ENCODE measurements at places on chromosomes 11 and 22. TPM values are rescaled to one million over a fixed set of nuclear protein-coding genes. Genes with fewer than 3 reads are reported as not detected.

Gene STARD10
- 48.6 TPM for polyA plus RNA-seq

Gene TPH1
- polyA plus RNA-seq: 18.9 TPM

Gene NAP1L4
- 147 TPM for polyA plus RNA-seq

Gene SLN
- polyA plus RNA-seq: 1,467 TPM

Gene GP1BB
- 15.2 TPM for polyA plus RNA-seq

Gene SLC39A13
- polyA plus RNA-seq: 34.7 TPM

Gene TMEM45B
- 0.41 TPM for polyA plus RNA-seq

Gene CADM1
- polyA plus RNA-seq: 27.6 TPM

Gene MFNG
- polyA plus RNA-seq: 5.8 TPM

Gene C22orf15
- polyA plus RNA-seq: 0.27 TPM

Gene TEAD1
- polyA plus RNA-seq: 109 TPM

Gene DDX25
- 1.2 TPM for polyA plus RNA-seq

Gene CBLIF
- not detected for polyA plus RNA-seq

Gene PKDREJ
- 0.45 TPM for polyA plus RNA-seq

Gene OR8D2
- polyA plus RNA-seq: not detected

Gene SMTNL1
- 260 TPM for polyA plus RNA-seq

Gene DCHS1
- 48.1 TPM for polyA plus RNA-seq

DNA sequence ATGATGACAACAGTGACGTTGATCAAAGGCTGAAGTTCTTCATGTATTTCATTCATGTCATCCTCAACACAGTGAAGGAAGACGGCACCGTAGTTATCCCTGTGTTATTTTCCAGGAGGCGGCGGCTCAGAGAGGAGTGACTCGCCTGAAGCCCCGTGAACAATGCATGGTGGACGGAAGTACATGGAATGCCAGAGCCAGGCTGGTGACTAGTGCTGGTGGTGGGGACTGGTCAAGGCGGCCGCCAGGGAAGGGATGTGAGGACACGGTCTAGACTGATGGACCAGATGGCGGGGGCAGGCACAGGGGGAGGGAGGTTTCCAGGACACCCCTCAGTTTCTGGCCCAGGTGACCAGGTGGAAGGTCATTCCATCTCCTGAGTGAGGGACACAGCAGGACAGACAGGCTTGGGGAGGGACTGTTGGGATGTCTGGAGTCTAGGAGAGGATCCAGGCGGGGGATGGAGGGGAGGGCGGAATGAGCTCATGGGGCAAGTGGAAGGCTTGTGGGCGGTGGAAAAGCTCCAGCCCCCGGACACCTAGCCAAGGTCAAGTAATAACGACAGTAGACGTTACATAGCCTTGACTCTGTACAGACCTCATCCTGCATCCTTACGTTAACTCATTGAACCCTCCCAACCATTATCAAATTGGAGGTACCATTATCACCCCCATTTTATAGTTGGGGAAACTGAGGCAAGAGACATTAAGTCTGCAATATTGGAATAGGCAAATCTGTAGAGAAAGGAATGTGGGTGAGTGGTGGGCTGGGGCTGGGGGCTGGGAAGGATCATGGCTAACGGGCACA, 16.0 kb upstream of the PICK1 start:
- no peak for DNase-seq

GRCh38 chr22:39254122-39254521, 9.3 kb upstream of the PDGFB start:
- DNase-seq: no peak

GRCh38 chr11:134266841-134267251, 9.3 kb upstream of the GLB1L3 start:
- DNase-seq: no peak

DNA sequence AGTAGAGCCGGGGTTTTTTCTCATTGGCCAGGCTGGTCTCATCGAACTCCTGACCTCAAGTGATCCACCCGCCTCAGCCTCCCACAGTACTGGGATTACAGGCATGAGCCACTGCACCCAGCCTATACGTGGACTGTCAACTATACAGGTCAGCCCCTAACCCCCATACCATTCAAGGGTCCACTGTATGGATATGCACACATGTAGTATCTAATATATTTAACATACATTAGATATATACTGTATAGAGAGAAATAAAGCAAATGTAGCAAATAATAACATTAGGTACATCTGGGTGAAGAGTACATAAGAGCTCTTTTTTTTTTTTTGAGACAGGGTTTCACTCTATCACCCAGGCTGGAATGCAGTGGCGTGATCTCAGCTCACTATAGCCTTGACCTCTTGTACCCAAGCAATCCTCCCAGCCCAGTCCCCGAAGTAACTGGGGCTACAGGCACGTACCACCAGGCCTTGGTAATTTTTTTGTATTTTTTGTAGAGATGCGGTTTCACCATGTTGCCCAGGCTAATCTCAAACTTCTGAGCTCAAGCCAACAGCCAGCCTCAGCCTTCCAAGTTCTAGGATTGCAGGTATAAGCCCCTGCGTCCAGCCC, 1.5 kb upstream of the ATP5MGL start:
- no peak for DNase-seq

GRCh38 chr11:47631473-47631872, 10.9 kb downstream of the MTCH2 start:
- DNase-seq: no peak

DNA sequence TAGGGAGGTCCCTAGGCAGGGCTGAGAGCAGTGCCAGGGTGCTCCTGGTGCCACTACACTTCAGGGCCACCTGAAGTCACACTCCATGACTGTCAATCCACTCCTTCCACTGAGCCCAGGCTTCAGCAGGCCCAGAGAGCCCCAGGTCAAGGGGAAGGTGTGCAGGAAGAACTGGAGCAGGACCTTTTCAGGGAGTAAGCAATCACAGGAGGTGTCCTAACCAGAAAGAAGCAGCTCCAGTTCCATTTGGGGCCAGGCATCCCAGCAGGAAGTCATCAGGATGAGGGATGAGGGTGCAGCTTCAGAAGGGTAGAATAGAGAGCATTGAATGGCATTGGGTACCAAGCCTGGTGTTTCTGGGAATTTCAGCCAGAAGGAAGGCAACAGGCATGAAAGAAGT, 556.5 kb downstream of the INSC start:
- no peak for DNase-seq

DNA sequence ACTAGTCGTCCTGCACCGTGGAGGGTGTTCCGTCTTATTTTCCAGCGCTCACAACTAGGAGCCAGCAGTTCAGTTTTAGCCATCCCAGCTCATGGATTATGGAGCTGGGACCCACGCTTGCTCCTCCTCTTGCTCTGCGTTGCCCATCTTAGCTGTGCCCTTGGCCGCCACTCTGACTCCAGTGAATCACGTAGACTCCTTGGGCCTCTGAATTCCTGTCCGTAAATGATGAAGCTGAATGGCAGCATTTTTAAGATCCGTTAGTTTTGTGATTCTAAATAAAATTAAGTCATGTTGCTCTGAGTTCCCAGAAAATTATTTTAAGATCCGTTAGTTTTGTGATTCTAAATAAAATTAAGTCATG, 23.8 kb downstream of the BCR start:
- DNase-seq: no peak

- DNase-seq: no peak
Measured at GRCh38 chr22:50630376-50630775, 2.4 kb upstream of the ARSA start.

DNA sequence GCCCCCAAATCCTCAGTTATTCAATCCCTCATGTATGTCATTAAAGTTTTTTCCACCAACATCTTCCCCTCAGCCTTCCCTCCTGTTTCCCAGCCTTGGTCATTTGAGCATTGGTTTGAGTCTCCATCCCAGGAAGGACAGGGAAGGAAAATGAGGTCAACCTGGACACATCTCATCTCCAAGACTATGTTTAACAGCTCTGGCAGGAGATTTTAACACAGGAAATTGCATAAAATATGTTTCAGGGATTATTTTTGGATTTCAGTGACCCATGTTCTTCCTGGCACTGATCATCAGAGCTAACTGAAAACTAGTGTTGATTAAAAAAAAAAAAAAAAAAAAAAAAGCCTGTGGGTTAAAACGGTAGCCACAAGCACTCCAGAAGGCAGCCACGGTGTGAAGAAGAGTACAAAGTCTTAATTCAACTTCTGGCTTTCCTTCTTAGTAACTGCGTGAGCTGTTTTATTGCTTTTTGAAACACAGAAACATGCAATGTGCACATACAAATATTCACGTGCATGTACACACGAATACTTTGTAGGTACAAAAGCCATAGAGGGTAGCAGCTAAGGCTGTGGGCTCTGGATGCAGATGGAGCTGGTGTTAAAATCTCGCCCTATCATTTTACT, 164.4 kb upstream of the DDI1 start:
- no peak for DNase-seq

DNA sequence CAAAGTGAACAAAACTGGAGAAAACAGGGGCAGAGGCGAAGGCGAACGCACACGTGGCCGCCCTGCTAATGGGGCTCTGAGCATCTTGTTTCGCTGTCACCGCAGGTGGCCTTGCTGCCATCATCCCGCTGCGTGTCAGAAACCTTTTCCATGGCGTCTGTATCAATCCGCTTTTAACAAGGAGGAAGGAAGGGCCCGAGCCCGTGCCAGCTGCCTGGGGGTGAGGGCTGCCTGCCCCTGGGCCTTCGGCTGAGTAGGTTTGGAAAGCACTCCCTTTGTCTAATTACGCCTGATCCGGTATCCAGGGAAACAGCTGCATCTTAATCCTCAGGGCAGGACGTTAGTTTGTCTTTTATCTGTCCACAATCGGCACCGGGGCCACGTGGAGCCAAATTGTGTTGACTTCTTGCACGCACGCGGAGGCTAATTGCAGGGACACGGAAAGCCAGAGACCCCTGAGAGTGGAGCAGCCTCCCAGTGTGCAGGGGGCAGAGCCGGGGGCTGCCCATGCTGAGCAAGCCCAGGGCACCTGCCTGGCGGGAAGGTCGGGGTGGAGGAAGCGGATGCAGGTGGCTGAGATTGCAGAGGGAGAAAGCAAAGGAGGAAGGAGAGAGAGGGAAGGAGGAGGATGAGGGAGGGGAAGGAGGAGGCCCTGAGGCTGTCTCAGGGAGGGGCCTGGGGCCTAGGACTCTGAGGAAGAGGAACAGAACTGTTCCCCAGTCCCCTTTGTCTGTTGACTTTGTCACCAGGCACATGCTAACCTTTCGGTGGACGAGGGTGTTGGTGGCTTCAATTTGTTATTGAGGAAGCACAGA, 19.2 kb upstream of the TH start:
- DNase-seq: no peak

DNA sequence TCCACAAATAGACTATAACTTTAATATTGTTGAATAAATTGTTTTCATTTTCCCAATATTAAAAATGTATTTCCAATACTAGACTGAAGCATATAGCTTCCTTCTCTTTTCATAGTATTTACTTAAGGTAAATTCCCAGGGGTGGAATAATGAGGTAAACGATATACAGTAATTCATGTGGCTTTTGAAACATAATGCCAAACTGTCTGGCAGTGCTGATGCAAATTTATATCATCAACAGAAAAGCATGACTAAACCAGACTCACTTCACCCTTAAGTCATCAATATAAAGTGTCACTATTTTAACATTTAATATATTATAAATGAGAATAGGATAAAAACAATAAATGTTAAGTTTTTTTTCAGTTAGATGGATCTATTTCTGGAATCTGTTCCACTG, 13.6 kb downstream of the C2CD3 start:
- DNase-seq: no peak

DNA sequence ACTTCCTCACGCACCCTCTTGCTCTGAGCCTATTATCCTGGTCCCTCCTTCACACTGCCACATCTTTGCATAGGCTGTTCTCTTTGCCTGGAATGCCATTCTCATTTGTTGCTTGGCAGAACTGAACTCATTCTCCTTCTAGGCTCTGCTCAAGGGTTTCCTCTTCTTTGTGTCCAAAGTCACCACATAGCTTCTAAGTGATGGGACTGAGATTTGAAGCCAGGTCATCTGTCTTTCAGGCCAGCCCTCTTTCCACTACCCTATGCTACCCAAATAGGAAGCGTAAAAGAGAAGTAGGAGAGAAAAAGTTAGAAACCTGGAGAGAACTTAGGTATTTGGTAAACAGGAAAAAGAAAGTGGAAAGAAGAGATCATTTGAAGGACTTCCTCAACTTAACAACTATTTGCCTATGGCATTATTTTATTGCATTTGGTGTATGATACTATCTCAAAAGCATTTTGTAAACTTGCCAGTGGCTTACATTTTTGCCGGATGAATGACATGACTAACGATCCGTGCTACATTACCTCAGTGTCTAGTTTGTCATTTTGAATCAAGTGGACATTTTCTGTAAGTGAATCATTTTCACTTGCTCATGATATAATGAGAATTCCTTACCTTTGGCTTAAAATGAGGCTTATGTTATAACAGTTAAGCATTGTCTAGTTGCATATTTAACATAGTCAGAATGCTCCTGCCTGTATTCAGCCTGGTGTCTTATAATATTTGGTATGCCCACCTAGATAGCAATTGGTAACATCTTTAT, 18.5 kb downstream of the NF2 start:
- no peak for DNase-seq

DNA sequence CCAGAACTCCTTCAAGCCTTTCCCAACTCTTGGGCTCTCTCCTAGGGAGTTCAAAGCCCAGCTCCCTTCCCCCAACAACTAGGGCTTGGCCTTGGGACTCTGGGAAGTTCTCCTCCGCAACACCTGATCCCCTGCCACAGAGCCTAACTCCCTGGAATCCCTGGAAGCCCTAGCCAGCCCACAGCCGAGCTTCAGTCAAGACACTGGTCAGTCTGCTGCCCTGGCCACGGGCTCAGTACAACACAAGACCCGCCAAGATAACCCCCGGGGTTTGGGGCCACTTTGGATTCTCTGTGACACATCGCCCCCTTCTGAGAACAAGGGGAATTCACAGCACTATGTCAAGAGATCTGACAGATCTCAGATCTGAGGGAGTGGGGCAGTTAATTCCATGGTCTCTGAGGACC, 58.3 kb downstream of the SLC22A12 start:
- DNase-seq: peak; percentile 36

DNA sequence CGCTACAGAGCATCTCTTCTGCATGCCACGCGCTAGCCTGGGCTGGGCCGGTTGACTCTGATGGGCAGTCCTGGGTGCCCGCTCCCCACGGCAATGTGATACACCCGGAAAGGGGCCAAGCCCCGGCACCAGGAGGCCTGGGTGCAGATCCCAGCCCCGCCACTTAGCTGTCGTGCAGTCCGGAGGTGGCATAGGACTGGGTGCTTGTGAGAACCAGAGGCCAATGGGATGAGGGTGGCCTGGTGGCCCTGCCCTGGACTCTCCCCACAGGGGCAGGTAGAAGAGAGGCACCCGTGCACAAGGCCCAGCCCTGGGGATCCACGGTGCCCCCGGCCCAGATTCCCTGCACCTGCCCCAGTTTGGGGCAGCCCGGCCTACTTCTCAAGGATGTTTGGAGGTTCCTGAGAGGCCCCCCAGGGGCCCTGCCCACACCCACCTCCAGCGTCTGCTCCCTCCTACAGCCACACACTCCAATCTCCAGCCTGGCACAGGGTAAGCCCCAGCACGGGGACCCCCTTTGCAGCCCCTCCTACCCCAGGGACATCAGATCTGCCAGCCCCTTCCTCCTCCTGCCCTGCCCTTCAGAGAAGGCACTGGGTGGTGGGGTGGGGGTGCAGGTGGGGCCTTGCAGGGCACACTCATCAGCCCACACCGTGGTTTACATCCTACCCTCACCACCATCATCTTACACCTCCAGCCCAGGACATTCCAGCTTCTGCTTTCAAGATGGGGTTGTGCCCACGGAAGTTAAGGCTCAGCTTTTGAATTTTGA, 66.9 kb downstream of the CYTH4 start:
- DNase-seq: no peak

- DNase-seq: peak; percentile 64
Measured at GRCh38 chr22:25362215-25362882, 142.9 kb downstream of the CRYBB2 start.
